ENCODE measurements at places on chromosomes 4 and X.
A peak's percentile ranks its signal among the peaks of the same experiment; 100 is the strongest.

DNA sequence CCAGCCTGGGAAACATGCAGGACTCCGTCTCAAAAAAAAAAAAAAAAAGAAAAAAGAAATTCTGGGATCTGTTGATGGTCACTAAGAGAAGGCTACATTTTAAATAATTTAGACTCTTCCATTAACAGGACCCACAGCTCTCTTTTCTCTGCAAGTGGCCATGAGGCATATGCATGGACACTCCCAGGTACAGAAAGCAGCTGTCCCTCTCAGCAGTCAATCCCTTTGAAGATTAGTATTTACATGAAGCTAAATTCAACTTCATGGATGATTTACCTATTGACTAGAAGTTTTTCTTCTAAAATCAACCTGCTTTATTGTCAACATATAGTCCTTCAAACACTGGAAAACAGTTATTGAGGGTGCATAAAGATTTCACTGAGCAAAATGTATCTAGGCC lies 139.9 kb downstream of the CPEB2 start:
- no peak for DNase-seq

DNA sequence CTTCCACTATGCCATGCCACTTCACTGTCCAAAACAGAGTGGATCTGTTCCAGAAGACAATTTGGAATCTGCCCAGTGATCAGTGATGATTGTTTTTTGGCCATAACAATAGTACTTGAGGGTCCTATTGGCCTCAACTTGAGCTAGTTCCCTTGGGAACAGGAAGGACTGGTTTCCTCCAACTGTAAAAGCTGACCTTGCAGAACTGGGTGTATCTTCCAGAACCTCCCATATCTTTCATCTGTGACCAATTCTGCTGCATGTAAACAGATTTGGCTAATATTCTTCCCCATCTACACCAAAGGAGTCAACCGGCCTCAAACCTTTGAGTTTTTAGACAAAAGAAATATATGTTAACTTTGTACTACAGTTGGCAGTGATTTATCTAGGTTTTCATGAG lies 165.1 kb upstream of the TRPC5 start:
- no peak for DNase-seq

- no peak for DNase-seq
These were observed 23.5 kb upstream of the THOC2 start for GRCh38 chrX:123756320-123756719.

- DNase-seq: no peak
These were observed 254.5 kb downstream of the SPRY1 start for GRCh38 chr4:123651066-123651465.

- no peak for DNase-seq
These were observed 10.0 kb downstream of the ABHD18 start for GRCh38 chr4:127975121-127975770.

DNA sequence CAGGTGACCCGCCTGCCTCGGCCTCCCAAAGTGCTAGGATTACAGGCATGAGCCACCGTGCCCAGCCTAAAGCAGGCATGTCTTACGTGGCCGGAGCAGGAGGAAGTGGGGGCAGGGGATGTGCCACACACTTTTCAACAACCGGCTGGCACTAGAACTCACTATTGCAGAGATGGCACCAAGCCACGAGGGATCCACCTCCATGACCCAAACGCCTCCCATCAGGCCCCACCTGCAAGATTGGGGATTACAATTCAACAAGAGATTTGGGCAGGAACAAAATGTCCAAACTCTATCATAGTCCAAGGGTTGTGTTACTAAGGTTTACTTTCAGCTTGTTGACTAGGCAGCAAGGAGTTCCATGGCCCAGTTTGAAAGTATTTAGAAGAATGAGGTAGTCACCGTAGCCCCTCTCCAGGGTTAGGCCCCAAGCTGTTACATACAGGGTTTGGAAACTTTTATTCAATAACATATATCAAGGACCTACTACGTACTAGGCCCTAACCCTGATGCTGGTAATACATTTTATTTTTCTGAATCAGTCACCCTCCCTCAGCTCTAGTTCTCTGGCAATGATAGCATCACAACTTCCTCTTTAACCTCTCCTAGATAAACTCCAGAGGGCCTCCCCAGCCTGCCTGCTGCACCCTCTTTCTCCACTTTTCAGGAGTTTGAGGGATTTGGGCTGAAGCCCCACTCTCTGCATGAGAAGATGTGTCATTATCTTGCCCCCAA lies 18.0 kb upstream of the TBC1D14 start:
- no peak for DNase-seq

GRCh38 chrX:130857207-130857606 lies 45.8 kb downstream of the ENOX2 start:
- peak; percentile 5 for DNase-seq

DNA sequence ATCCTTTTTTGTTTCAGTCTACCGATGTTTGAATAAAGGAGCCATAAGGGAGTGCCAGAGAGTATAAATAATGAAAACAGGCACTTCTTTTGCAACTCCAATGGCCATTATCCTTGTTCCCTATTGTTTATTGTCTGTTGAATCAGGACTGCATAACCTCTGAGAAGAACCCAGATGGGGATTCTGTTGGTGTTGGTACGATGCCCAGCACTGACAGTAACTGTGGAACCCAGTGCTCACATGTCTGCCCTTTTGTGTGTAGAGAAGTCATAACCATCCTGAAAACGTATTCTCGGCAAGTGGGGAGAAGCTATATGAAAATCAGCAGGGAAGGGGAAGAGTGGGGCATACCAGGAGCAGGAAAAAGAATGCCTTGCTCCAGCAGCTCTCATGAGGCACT lies 195.1 kb upstream of the EDNRA start:
- no peak for DNase-seq

DNA sequence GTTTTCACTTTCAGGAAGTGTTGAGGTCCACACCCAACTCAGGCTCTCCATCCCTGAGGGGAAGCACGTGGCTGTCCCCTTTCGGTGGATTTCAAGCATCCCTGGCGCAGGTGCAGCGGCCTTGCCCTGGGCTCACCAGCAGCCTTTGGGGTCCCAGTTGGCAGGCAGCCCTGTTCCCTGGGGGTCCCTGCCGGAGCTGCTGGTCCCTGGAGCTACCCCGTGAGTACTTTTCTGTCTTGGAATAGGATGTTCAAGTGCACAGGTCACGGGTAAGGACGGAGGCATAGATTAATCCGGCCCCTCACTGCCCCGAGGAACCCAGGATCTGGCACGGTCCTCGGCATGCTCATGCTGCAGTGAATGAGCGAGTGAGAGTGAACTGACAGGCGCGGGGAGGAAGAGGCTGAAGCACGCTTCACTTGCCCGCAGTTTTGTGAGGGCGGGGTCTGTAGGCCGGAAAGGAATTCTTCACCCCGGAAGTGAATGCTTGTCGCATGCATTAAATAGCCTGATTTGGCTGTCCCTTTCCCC lies 117.2 kb upstream of the FAT1 start:
- no peak for DNase-seq

GRCh38 chr4:26987191-26987590 lies 126.5 kb downstream of the STIM2 start:
- no peak for DNase-seq

GRCh38 chr4:26406346-26406975 lies 83.8 kb downstream of the CCKAR start:
- DNase-seq: no peak
